Smooth muscle cell of the brain vasculature (primary cell): ENCODE measurements at places on chromosomes 3 and 15.
A peak's percentile ranks its signal among the peaks of the same experiment; 100 is the strongest.

DNA sequence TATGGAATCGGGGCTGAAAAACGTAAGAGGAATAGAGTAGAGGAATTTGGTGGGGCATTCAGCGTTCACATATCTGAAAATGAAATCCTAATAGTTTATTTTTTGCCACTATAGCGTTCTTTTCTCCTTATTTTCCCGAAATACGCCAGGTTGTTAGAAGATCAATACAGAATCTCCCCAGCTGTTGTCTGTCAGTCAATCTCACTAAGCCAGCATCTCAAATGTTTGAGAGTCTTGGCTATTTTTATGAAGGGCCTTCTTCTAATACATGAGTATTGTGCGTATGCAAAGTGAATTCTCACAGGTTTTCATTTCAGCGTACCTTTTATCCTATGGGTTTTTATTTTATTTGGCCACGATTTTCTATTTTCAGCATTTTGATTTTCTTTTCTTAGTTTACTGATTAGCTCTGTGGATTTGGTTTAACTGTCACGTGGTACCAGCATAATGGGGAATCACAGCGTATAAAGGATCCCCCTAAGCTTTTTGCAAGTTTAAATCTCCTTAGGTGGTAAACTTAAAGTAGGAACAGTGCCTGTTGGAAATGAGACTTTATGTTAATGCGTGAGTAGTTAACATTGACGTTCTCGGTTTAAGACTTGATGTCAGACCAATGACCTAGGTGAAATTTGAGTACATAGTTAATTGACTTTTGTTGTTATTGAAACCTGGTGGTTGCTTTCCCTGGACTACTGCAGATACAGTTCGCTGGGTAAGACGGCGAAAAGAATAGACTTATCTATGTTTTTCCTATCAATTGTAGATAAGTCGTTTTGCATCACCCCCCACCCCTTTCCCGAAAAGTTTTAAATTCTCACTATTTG is 1.3 kb downstream of the FXR1 start:
- DNase-seq = no peak

DNA sequence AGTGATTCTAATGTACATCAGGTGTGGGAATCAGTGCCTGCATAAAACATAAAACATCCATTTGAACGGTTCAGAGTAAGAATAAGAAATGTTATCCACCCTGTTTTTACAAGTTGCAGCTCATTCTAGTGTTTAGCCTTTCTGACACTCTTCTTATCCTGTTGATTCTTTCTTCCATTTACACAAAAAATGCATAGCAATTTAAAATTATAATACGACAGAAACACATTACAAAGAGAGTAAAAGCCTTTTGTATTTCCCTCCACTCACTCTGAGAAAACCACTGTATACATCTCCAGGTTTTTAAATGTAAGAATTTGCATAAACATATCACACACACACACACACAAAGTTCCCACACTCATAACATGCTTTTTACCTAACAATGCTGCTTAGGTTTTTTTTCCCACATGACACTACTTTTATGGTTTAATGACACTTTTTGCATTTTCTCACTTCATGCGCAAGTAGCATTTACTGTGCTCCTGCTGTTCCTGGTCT is 199.8 kb downstream of the CNTN6 start:
- DNase-seq = no peak

DNA sequence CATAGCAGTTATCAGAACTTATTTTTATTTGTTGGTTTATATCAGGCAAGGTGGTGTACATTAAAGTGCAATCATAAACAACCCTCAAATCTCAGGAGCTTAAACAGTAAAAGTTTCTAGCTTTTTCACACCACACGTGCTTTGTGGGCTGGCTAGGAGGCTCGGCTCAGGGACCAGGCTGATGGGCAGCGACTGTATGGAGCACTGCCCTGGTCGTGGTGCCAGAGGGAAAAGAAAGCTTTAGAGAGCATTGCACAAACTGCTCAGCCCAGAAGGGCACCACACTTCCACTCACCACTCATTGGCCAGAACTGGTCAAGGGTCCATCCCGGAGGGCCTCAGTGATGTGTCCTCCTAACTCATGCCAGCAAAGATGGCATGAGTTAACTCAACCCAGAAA is 123.2 kb downstream of the AQP9 start:
- no peak for DNase-seq

- DNase-seq = peak; percentile 44
Observed at GRCh38 chr15:39624806-39625205, 43.9 kb downstream of the THBS1 start.

DNA sequence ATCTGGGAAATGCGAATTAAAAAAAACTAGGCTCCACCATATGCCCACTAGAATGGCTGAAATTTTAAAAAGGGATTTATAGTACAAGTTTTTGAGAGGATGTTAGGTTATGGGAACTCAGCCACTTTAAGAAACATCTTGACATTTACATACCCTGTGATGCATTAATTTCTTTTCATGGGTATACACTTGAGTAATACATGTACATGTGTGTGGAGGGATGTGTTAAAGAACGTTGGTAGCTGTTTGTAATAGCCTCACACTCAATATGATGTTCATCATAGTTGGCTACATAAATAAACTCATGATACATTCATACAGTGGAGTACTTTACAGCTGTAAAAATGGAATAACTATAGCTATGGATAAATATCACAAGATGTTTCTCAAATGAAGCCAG is 40.9 kb downstream of the MEF2A start:
- DNase-seq = no peak

DNA sequence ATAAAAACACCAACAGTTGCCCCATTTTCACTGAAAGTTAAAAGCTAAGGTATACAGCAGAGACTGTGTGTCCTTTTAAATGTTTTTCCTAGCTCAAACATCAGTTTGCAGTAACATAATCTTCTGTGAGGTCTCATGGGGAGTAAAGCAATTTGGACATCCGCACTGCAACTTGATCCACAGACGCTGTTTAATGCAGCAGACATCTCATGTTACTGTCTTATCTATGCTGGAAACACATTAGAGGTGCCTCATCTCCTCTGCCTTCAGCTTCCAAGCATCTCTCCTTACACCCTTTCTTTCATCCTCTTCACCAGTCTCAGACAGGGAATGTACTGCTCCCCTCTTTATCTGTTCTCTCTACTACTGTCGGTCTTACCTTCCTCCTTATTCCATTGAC is 53.7 kb upstream of the ATP11B start:
- DNase-seq = no peak

DNA sequence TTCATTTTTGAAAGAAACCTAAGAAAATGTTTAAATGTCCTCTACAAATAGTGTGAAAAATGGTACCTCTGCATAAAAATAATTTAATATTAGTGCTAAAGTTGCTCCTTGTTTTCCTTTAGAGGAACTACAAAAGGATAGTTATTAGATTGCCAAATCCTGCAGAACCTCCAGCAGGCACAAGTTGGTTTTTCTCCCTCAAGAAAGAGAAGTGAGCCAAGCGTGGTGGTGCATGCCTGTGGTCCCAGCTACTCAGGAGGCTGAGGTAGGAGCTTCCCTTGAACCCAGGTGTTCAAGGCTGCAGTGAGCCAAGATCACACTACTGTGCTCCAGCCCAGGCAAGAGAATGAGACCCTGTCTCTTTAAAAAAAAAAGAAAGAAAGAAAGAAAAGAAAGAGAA is 85.1 kb upstream of the TSEN2 start:
- no peak for DNase-seq

DNA sequence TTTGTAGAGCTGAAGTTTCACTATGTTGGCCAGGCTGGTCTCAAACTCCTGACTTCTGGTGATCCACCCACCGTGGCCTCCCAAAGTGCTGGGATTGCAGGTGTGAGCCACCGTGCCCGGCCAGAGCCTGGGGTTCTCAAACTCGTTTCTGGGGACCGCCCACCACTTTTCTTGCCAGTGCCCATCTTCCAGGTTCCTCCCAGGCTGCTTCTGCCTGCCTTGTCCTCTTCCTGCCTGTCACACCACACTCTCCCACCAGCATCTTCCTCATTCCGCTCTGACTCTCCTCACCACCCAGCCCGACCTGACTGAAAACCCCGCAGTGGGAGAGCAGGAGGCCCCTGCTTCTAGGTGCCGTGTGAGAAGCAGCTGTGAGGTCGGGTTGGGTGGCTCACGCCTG is 3.1 kb upstream of the DYNLT2B start:
- DNase-seq = no peak

GRCh38 chr15:33136353-33136752 is 58.2 kb downstream of the FMN1 start:
- DNase-seq = no peak

DNA sequence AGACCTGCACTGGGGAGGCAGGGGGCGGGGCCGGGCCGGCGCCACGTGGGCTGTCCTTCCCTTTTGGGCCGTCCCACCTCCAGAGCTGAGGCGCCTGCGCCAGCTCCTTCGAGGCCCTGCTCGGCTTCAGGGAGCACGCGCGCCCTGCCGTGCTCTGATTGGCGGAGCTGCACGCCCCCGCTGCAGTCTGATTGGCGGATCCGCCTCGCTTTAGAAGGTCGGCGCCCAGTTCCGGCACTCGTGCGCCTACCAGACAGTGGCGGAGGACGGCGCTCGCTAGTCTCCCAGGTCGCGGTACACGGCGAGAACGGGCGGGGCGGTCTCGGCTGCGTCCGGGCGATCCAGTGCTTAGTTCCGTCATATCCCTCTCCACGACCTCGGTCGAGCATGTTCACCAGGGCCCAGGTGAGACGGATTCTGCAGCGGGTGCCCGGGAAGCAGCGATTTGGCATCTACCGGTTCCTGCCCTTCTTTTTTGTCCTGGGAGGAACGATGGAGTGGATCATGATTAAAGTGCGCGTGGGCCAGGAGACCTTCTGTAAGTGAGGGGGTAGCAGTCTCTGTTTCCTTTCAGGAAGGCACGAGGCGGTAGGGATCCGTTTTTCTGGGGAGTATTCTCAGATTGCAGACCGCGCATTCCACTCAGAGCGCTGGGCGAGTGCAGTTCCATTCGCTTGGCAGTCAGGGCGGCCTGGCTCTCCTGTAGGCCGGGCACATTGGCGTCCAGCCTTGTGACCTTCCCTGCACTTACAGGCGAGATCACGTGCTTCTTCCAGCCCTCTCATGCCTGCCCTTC is at the start of gene UQCC5:
Gene UQCC5 (plus strand): TSS at position 237 of the 796 bp plus-strand sequence. CDS start 151 bp downstream, at position 388.
- peak; percentile 95 for DNase-seq

GRCh38 chr3:153370680-153371079 is 208.7 kb downstream of the RAP2B start:
- DNase-seq = no peak
